ENCODE measurements at places on chromosomes 5 and 9.

GRCh38 chr5:3311433-3311832 lies 284.2 kb upstream of the IRX1 start:
- no peak for DNase-seq

DNA sequence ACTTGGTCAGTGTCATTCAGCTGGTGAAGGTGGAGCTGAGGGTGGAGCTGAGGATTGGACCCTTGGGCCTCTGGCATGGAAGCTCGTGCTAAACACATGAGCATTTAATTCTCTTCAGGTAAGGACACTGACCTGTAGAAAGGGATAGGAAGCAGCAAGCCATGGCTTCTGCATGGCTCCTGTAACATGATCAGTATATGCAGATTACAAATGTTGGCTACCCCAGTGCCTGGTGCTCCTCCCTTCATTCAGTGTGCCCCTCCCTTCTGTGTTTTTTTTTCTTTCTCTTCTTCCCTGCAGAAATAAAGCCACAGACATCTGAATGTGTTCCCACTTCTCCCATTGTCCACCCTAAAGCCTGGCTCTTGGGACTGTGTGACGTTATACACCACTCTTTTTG lies 52.9 kb downstream of the ARHGAP26 start:
- DNase-seq, result no peak

DNA sequence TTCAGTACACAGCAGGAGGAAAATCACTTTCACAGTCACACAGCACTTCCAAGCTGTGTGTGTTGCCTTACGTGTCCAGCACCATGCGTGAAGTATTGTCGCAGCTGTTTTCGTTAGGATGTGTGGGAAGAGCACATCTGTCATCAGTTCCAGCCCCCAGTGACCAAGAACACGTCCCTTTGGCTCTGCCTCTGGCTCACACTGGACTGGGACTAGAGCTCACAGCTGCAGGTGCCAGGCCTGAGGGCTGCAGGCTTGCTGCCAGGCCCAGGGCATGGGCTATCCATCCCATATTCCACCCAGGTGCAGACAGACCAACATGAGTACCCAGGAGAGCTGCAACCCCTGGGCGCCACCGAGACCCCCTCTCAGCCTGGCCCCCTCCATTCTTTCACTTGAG lies 60.5 kb upstream of the ANKRD33B start:
- DNase-seq, result no peak

- no peak for DNase-seq
Measured at GRCh38 chr5:178250263-178250662, 17.7 kb upstream of the PHYKPL start.

GRCh38 chr9:33227008-33227398 lies 13.0 kb upstream of the SPINK4 start:
- DNase-seq, result no peak

- DNase-seq, result no peak
Measured at GRCh38 chr9:136667214-136667939, 4.7 kb downstream of the EGFL7 start.

GRCh38 chr5:56142614-56143372 lies 90.3 kb downstream of the ANKRD55 start:
- DNase-seq, result no peak

DNA sequence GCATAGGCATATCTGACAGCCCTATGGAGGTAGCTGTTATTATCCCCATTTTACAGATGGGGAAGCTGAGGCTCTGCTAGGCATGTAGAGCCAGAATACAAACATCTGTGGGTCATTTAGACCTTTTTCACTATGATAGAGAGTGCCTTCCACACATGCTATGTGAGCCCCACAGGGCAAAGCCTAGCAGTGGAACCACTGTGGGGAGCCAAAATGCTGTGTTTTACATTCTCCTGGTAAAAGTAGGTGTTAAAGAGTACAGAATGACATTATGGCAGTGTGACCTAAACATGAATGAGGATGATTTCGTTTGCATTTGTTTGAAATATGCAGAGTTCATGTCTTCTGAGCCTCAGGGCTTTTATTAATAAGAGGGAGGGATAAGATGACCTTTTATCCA lies 265.2 kb downstream of the MAST4 start:
- DNase-seq, result no peak

- DNase-seq, result no peak
Measured at GRCh38 chr9:99259231-99259918, 37.3 kb downstream of the SEC61B start.

- DNase-seq, result no peak
Measured at GRCh38 chr9:132238026-132238972, 76.4 kb downstream of the NTNG2 start.

DNA sequence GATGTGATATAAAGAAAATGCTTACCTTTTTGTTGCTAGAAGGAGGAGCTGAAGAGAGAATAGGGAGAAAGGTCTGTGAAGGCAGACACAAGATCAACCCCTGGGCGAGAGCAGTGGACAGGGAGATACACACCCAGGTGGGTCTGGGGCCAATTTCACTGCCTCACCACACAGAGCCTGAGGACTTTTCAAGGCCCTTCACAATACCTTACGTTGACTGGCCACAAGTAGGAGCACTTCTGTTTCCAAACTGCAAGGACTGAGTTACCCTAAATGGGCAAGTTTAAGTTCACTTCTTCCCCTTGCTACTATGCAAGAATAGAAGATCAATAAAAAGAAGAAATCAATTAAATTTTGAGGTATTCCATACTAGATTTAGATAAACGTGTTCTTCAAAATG lies 174.5 kb upstream of the SLC12A2 start:
- DNase-seq, result no peak

DNA sequence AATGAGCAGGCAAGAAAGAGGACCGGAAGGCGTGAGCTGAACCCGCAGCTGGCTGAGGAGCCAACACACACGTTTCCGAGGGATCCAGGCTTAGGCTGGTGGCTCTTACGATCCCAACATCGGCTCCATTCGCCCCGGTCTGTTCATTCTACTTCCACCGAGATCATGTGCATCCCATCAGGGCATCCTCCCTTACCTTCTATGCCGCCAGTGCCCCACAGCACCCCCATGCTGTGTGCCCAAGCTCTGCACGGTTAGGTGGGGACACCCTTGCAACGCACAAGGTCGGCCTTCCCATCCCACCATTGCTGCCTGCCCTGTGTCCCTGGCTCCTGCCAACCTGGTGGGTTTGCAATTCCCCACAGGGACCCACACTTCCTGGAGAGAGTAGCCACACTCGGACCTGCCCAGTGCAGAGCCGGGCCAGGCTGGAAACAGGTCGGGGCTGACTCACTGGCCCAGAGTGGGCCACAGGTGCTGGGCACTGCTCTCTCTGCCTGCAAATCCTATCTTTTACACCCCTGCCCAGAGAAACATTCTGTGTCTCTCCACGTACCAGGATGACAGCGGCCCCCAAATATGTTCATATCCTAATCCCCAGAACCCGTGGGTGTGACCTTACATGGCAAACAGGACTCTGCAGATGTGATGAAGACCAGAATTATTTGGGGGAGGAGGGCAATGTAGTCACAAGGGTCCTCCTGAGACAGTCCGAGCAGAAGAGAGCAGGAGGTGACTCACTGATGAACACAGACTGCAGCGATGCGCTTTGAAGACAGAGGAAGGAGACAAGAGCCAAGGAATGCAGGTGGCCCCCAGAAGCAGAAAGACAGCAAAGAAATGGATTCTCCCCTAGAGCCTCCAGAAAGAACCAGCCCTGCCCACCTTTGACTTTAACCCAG lies 182.2 kb downstream of the AUH start:
- no peak for DNase-seq

GRCh38 chr5:2570586-2570985 lies 180.9 kb downstream of the IRX2 start:
- no peak for DNase-seq

GRCh38 chr9:82209797-82210470 lies 221.4 kb downstream of the SPATA31D1 start:
- DNase-seq, result no peak

DNA sequence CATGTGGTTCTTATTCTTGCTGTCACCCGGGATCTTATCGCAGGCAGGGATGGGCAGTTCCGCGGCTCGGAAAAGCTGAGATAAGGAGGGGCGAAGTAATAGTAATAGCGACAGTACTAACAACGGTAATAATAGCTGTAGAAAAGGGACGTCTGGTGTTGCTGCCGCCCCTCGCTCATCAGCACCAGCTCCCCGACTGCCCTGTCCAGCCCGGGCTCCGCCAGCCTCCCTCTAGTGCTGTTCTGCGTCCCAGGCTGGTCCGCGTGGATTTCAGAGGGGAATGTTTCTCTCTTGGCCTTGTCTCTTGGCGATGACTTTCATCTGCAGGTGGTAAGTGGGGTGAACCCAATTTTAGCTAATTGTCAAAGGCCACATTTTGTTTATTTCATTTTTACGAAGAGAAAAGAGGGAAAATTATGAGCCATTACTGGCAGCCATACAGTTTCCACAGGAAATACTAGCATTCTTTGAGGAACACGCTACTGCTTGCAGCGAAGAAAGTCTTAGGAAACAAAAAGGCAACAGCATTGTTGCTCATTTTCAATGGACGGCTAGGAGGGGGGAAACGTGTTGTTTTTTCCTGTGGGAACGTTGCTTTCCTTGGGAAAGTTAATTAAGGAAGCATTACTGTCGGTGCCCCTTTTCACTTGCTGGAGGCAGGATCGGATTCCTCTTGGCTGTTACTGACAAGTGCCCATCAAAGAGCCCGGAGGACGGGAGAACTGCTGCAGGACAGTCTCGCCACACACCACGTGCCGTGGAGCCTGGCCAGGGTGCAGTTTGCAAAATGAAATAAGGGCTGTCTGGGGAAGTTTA lies 762 bp downstream of the SNCAIP start:
- DNase-seq, result no peak

GRCh38 chr5:52995095-52995494 lies 5.9 kb downstream of the ITGA2 start:
- no peak for DNase-seq
